Aorta (tissue), 5 donors: ENCODE measurements at places on chromosomes 2 and 18. TPM values are rescaled to one million over a fixed set of nuclear protein-coding genes. Genes with fewer than 3 reads are reported as not detected.
A peak's percentile ranks its signal among the peaks of the same experiment; 100 is the strongest.

DNA sequence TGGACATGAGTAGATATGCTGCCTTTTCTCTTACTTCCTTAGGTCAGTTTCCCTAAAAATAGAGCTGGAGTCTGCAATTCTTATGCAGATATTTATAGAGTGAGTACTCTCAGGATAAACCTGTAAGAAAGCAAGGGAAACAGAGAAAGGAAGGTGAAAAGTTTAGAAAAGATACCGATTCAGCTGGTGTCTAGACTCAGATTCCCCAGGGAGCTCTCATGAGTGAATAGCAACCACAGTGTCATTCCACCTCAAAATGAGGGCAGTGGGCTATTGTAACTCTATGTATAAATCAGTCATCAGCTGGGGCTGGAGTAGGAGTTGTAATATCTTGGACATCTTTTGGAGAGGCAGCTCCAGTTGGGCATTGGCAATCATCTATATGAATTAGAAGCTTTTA lies 1485.1 kb upstream of the TMEFF2 start:
- DNase-seq = no peak

DNA sequence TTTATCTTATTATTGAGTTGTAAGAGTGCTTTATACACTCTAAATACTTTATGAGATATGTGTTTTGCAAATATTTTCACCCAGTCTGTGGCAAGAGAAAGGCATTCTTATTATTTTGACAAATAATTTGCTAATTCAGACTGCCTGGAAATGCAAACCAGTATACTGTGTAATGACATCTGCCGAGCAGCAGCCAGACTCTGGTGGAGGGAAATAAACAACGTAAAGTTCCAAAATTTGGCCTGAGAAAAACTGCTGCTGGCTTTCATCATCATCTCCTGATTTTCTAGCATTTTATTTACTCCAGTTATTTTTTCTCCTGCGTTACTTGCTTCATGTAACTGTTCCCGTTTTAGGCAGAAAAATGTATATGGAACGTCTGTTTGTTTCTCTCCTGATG lies 161.6 kb downstream of the RNF152 start:
- DNase-seq = no peak

DNA sequence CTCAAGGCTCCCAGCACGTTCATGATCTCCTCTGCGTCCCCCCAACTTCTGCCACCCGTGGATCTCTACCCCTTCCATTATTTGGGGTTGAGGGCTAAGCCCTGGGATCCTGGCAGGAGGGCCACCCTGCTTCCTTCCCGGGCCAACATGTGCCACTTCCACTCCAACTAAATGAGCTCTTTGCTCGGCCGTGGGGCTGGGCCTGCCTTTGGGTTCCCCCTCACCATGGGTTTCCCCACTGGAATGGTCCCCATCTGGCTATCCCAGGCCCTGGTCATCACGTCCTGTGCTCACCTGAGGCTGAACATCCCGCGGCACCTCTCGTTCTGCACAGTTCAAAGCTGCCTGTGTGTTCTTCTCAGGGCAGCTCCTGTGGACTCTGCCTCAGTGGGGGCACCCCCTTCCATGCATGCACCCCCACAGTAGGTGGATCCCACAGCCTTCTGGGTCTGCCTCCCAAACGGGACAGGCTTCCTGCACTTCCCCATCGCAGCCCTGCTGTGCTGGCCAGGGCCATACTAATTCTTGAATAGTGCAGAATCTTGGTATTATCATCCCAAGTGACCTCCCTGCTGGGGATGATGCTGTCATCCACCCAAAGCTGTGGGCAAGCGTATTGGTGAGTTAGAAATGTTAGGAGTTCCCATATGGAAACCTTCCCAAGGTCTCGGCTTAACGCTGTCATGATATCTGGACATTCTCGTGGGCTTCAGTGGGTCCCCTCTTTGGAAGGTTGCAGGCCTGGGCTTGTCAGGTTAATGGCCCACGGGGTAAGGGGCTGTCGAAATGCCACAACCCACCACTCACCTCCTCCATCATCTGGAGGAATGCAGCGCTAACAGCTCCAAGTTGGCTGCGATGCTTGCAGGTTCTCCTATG lies 150.5 kb upstream of the TWIST2 start:
- no peak for DNase-seq

- DNase-seq = peak; percentile 35
These were observed 10.8 kb downstream of the ECEL1 start for GRCh38 chr2:232476791-232477190.

DNA sequence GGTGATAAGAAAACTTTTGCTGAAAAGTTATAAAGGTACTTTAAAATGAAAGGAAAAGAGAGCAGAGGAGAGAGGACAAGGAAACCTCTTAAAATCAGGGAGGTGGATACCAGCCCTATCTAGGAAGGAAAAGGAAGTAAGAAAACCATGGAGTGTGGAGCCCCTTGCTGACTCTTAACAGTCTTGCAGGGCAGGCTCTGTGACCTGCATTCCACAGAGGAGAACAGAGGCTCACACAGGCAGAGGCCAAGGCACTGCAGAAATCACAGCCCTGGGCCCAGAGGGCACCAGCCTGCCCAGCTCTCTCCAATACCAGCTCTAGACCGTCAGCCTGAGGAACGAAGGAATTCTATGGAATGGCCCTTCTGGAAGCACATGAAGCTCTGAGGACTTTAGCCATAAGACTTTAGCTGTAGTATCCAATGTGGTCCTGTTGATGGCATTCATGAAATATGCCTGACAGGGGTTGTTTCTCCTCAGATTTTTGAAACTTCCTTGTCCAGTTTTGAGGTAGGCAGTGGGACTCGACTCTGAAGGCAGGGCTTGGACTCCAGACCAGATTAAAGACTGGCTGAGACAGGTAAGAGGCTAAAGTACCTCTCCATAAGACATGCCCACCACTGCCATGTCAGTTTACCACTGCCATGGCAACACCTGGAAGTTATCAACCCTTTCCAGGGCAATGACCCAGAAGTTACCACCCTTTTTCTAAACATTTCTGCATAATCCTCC lies 216.3 kb downstream of the ANAPC1 start:
- DNase-seq = no peak

Gene CNDP1
- not detected for total RNA-seq
